ENCODE measurements at places on chromosomes 6 and 20. TPM values are rescaled to one million over a fixed set of nuclear protein-coding genes. Genes with fewer than 3 reads are reported as not detected.

- no peaks in the 10 kb centered on the region for H3K36me3 ChIP-seq
- H3K4me1 ChIP-seq, result no peaks in the 10 kb centered on the region
- no peak overlapping the region for H3K4me3 ChIP-seq
- no peak overlapping the region for H3K27ac ChIP-seq
- no peak for DNase-seq
These were observed 360.0 kb downstream of the CD83 start for GRCh38 chr6:14477559-14477958.

GRCh38 chr6:89987830-89988229 is 93.6 kb downstream of the GJA10 start:
- no peak overlapping the region for H3K4me3 ChIP-seq
- no peak for DNase-seq
- no peaks in the 10 kb centered on the region for H3K27me3 ChIP-seq
- H3K27ac ChIP-seq, result no peak overlapping the region
- no peaks in the 10 kb centered on the region for H3K36me3 ChIP-seq

DNA sequence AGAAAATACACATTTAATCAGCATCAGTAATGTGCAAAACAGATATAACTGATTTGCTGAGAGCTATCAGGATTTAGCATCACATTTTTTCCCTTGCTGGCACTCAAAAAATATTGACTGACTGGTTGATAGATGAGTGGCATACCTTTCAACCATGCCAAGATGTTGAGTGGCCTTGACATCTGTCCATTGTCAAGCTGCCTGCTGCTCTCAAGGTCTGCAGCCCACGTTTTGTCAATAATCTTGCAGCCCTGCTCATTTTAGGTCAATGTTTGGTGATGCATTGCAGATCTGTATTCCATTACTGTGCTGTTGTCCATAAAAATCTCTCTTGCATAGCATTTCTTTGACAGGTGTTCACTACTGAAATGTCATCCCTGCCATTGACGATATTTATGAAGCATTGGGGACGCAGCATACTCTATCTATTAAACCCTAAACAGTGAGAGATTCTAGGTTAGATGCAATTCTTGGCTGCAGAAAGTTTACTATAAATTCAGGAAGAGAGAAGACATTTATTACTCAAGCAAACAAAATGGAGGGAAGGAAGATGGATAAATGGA is 111.6 kb downstream of the BFSP1 start:
- DNase-seq, result no peak
- H3K4me1 ChIP-seq, result no peaks in the 10 kb centered on the region
- no peaks in the 10 kb centered on the region for H3K36me3 ChIP-seq
- H3K4me3 ChIP-seq, result no peak overlapping the region
- no peaks in the 10 kb centered on the region for H3K27me3 ChIP-seq
- H3K27ac ChIP-seq, result no peak overlapping the region

DNA sequence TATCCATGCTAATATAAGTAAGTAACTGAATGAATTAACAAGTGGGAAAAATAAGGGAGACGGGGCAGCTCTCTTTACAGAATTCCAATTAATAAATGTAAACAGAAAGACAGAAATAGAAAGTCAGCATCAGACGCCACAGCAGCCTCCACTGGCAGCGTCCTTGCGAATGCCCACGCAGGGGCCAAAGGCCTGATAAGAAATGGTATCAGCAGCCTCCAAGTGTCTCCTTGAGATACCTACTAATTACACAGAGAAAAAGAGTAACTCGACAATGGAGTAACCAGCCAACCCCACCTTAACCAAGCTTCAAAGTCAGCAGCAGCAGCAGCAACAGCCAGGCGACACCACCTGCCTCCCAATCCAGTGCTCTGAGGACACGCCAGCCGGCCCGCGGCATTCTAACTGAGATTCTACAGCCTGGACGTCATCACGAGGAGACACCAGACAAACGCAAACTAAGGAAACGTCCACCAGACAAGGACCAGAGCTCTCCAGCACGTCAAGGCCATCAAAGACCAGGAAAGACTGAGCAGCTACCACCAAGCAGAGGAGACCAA is 78.8 kb downstream of the TAF4 start:
- H3K36me3 ChIP-seq, result peaks cover 50% of the 10 kb centered on the region
- no peak overlapping the region for H3K4me3 ChIP-seq
- no peak for DNase-seq
- no peaks in the 10 kb centered on the region for H3K4me1 ChIP-seq
- H3K27me3 ChIP-seq, result no peaks in the 10 kb centered on the region
- no peak overlapping the region for H3K27ac ChIP-seq

- no peak for DNase-seq
- H3K36me3 ChIP-seq, result peaks cover 85% of the 10 kb centered on the region
These were observed 5.5 kb downstream of the PDCD2 start for GRCh38 chr6:170578909-170579308.

GRCh38 chr20:41748051-41748450 is 129.9 kb upstream of the CHD6 start:
- DNase-seq, result peak; percentile 58
- H3K4me1 ChIP-seq, result no peaks in the 10 kb centered on the region
- H3K27me3 ChIP-seq, result no peaks in the 10 kb centered on the region
- no peak overlapping the region for H3K27ac ChIP-seq
- H3K36me3 ChIP-seq, result no peaks in the 10 kb centered on the region

DNA sequence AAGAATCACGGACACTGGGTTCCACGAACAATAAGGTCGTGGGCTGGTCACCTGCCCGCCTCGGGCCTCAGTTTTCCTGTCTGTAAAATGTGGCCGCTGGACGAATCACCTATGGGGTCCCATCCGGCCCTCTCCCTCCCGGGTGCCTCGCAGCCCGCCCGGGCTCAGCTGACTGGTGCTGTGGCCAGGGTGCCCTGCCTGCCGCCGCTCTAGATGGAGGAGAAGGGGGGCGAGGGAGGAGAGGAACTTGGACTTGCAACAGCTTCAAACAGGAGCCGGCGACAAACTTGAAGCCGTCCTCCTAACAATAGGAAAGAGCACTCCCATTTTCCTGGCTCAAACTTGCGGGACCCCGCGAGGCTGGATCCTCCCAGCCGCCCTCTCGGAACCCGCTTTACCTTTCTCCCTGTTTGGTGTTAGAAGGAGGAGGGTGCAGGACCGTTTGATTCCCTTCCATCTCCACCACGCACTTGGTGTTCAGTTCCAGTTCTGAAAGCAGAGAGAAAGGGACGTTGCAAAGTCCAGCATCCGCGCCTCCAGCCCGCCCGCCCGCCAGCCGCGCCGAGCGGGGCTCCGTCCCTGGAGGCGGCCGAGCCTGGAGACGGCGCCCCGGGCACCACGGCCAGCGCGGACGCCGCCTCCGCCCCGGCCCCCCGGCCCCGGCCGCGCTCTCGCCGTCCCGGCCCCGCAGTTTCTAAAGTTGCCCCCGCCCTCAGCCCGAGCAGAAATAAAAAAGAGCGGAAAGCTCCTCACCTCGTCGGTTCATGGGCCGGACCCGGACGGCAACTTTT is 584 bp downstream of the KIF13A start:
- H3K4me3 ChIP-seq, result peak overlapping the region; percentile 95
- peak overlapping the region; percentile 70 for H3K27ac ChIP-seq
- DNase-seq, result peak; percentile 83
- H3K4me1 ChIP-seq, result peaks cover 7% of the 10 kb centered on the region
- H3K36me3 ChIP-seq, result no peaks in the 10 kb centered on the region
- H3K27me3 ChIP-seq, result no peaks in the 10 kb centered on the region

DNA sequence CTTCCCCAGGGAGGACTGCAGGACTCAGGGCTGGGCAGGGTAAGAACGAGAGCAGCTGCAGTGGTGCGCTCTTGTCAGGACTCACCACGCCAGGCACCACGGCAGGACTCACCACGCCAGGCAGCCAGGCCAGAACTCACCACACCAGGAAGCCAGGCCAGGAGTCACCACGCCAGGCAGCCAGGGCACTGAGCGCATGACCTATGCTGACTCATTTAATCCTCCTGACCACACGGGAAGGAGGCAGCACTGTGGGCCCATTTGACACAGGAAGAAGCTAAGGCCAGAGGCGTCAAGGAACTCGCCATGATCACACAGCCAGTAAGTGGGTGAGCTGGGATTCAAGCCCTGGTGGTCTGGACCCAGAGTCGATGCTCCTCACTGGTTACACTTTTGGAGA is 189.3 kb downstream of the PREX1 start:
- H3K27me3 ChIP-seq, result no peaks in the 10 kb centered on the region
- H3K27ac ChIP-seq, result no peak overlapping the region
- H3K4me3 ChIP-seq, result no peak overlapping the region
- H3K36me3 ChIP-seq, result peaks cover 61% of the 10 kb centered on the region

DNA sequence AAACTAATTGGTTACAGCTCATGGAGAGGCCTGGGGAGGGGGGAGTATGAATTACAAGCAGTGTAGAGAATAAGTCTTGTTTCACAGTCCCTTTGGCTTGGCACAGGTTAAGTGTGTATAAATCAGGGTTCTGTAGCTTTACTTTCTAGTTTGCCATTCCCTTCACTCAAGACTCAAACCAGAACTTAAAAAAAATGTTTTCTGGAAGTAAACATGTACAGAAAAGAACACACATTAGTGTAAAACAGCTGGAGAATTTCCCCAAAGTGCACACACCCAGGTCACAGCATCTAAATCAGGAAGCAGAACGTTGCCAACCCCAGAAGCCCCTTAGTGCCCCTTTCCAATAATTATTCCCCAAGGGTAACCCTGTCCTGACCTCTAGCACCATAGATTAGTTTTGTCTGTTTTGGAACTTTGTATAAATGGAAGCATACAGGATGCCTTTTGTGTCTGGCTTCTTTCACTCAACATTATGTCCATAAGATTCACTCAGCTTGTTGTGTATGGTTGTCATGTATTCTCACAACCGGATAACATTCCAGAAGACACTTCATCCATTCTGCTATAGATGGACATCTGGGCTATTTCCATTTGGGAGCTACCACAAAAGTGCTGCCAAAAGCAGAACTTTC is 33.7 kb upstream of the SCUBE3 start:
- DNase-seq, result no peak
- H3K27ac ChIP-seq, result no peak overlapping the region
- no peak overlapping the region for H3K4me3 ChIP-seq
- H3K4me1 ChIP-seq, result peaks cover 4% of the 10 kb centered on the region
- H3K36me3 ChIP-seq, result no peaks in the 10 kb centered on the region
- peaks cover 68% of the 10 kb centered on the region for H3K27me3 ChIP-seq

DNA sequence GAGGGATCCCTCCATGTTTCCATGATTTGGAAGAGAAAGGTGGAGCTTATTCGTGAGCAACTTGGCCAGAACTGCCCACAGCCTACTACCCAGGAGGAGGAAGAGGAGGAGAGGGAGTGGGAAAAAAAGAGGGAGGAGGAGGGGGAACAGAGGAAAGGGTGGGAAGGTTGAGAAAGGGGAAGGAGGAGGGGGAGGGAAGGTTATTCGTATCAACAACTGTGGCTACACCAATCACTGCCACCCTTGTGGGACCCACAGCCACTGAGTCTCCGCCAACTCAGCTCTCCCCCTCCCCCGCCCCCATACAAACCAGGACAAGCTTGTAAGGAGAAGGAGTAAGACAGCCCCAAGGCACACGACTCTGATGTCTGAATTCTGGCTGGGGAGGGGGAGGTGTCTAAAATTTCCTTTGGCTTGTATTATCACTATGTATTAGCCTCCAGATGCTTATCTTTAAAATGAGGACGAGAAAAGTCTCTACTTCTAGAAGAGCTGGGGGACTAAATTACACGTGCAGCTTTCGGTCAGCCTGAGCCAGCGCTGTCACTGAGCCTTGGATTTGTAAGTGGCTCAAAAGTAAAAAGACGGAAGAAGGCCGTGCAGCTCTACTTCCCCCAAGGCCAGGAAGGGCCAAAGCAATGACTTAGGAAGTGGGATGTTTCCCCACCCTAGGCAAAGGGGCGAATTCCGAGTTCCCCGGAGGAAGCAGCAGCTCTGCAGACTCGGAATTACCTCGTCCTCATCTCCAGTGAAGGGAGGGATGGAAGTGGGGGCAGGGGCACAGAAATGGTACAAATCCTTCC is 1.0 kb downstream of the FKBP1A start:
- H3K36me3 ChIP-seq, result peaks cover 12% of the 10 kb centered on the region
- H3K4me1 ChIP-seq, result peaks cover 7% of the 10 kb centered on the region
- DNase-seq, result peak; percentile 73
- peaks cover 27% of the 10 kb centered on the region for H3K27me3 ChIP-seq

DNA sequence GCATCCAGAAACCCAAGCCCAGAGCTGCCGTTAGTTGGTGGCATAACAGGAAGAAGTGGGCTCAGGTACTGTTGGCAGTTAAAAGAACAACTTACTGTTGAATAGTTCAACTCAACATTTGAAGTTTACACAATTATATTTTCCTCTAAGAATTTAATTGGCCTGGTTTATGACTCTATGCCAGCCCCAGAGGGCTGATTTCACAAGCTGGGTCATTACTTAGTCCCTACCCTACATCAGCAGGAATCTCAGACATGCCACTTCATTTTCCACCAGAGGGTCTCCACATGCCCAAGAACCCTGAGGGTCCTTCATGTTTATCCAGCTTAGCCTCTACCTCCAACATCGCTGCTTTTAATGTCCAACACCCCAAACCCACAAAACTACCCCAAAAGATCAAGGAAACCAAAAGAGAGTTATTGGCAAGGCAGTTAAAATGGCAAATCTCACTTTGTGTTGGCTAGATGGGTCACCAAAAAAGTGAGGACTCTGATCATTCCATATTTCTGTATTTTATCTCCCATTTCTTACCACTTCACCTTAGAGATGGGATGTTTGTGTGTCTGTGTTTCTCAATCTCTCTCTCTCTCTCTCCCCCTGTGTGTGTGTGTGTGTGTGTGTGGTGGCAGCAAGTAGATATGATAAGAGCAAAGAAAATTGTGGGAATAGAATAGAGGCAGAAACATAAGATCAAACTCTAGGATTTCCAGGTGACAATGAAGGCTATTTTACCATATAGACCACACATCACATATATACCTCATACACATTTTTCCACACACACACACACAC is 112.5 kb upstream of the TBX18 start:
- H3K27me3 ChIP-seq, result no peaks in the 10 kb centered on the region
- H3K36me3 ChIP-seq, result no peaks in the 10 kb centered on the region
- DNase-seq, result no peak
- H3K27ac ChIP-seq, result no peak overlapping the region
- H3K4me3 ChIP-seq, result no peak overlapping the region

DNA sequence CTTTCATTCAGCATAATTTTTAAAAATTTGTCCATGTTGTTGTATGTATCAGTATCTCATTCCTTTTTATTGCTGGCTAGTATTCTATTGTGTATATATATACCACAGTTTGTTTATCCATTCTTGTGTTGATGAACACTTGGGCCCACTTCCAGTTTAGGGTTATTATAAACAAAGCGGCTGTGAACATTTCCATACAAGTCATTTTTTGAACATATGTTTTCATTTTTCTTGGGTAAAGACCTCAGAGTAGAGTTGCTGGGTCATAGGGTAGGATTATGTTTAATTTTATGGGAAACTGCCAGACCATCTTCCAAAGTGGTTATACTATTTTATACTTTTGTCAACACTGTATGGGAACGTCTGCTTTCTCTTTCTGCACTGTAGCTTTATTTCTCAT is 55.3 kb downstream of the RBM24 start:
- no peak overlapping the region for H3K4me3 ChIP-seq
- H3K27ac ChIP-seq, result no peak overlapping the region
- H3K27me3 ChIP-seq, result no peaks in the 10 kb centered on the region
- H3K4me1 ChIP-seq, result no peaks in the 10 kb centered on the region
- no peaks in the 10 kb centered on the region for H3K36me3 ChIP-seq
- no peak for DNase-seq

GRCh38 chr6:158029668-158030230 is 48.1 kb downstream of the SYNJ2 start:
- no peak overlapping the region for H3K4me3 ChIP-seq
- DNase-seq, result no peak

Gene PGC
- not detected for total RNA-seq

Gene CAP2
- total RNA-seq, result 47.9 TPM

Gene AVP
- total RNA-seq, result not detected

Gene IL17F
- not detected for total RNA-seq

Gene GPR63
- total RNA-seq, result 4.8 TPM
